Spleen (tissue), 13 donors: ENCODE measurements at places on chromosomes 5 and 9.

DNA sequence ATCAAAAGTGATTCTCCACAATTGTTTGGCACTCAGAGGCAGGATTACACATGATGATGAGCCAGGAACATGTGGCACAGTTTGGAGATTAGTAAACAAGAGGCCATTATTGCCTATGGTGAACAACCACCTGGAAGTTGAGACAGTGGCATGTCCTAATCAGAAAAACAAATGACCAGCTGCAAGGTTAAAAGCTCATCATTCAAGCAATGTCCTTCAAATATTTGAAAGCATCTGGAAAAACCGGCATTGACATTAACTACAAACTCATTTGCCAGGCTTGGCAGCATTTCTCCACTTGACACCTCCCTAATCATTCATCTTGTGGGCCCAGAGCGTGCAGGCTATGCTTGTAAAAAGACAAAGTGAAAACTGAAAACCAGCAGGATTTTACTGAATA is 80.6 kb upstream of the MEGF10 start:
- DNase-seq: no peak

DNA sequence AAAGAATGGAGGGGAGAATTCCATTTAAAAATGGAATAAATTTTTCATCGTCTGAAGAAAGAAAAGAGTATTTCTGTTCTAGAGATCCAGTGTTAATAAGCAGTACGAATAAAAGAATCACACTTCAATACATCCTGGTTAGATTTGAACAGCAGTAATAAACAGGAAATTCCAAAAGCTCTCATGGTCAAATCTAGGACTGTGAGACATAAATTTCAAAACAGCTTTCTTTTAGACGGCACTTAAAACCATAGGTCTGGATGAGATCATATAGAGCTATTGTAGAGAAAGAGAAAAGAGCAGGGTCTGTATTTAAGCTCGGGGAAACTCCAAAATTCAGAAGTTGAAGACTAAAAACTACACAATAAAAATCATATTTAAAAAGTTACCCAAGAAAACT is 1006.9 kb upstream of the CTNND2 start:
- no peak for DNase-seq

GRCh38 chr9:89702401-89702800 is 97.6 kb downstream of the GADD45G start:
- no peak for DNase-seq

GRCh38 chr9:136975644-136976043 is 1.7 kb upstream of the PTGDS start:
- peak; percentile 86 for DNase-seq

DNA sequence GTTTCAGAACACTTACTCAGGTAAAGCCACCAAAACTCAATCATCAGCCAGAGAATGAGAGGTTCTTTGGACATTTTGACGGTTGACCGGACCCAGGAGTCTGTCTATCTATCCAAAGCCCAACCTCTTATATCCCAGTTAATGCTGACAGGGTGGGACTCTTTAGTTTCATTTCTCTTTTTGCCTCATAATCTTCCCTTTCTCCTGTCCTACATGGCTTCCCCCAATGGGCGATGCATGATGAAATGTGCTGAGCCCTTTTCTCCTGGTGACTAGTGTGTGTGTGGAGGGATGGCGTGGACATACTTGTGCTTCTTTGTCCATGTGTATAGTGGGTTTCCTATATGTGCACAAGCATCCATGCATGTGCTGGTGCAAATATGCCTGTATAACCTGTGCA is at the start of gene TIMD4:
Gene TIMD4 (minus strand): TSS at position 102 of the 400 bp plus-strand sequence. CDS start 28 bp downstream, at position 74.
- no peak for DNase-seq
